ENCODE measurements at places on chromosomes 5 and 9.

DNA sequence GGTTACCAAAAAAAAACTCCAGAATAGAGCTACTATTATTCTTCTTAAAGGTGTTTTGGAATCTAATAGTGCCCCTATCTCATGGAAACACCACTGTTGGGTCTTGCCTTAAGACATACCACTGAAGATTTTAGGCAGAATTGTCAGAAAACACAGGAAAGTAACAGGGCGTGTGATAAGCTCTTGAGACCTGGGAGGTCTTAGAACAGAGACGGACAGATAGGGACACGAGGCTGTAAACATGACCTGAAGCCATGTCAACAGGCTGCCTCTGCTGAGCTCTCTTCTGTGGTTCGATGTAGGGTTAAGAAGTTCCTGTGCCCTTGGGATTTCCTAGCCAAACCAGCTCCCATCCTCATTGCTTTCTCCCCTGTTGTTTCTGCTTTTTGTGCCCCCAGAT is 69.3 kb downstream of the CTSL start:
- DNase-seq: no peak

DNA sequence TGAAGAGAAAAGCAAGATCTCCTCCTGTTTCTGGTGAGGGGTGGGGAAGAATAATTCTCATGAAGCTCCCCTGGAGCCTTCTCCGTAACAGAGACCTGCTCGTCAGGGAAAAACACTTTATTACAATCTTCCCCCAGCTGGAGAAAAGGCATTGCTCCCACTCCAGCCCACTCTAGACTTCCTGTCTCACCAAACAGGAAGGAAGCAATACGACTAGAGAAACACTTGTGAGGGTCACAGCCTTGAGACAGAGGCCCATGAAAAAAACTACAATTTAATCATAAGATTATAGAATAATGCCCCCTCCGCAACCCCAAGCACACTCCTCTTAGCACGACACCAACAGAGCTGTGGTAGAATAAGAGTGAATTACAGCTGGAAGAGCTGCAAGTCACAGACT is 197.2 kb upstream of the S1PR3 start:
- DNase-seq: no peak

GRCh38 chr5:126970517-126971017 is 59.8 kb downstream of the MARCHF3 start:
- DNase-seq: no peak

DNA sequence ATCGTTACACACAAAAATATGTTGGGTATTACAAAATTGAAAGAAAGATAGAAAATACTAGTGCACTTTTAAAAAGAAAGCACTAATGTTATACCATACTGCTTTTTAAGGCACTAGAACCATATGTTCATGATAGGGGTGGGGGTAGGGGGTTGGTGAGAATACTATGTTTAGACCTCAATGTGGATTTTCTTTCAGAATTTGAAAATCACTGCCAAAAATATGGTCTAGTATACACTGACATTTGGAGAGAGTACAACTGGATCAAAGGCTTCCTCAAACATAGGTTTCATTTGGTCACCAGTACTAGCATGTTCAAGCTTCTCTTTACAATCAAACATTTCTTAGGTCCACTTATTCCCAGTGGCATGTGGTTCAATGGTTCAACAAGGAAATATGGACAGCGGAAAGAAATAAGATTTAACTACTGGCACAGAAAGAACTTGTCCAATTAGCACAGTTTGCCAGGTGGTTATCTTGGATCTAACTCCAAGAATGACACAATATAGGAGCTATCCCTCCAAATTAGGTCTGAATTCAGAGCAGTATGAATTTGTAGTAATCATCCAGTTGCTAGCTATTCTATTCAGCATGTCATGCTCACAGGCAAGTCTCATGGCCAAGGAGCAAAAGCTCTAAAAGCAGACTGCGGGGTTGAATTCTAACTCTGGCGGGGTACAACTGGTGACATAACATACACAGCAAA is 139.3 kb downstream of the SLC24A2 start:
- no peak for DNase-seq

GRCh38 chr5:610011-610743 is 2.0 kb upstream of the CEP72 start:
- DNase-seq: no peak

DNA sequence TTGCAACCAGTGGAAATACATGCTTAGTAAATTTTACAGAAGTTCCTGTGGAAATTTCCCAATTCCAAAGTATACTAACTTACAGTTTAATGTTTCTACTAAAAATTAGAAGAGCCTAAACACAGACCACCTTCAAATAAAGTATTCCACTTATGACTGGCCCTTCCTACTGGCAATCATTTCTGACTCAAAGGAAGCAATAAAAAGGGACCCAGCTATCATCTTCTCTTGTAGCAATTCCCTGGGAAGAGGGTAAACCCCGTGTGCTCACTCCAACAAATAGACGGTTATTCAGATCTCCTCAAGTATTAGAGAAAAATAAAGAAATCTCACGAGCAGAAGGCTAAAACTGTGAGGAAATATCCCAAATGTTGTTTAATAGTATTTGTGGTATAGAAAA is 43.3 kb downstream of the GOLPH3 start:
- no peak for DNase-seq

DNA sequence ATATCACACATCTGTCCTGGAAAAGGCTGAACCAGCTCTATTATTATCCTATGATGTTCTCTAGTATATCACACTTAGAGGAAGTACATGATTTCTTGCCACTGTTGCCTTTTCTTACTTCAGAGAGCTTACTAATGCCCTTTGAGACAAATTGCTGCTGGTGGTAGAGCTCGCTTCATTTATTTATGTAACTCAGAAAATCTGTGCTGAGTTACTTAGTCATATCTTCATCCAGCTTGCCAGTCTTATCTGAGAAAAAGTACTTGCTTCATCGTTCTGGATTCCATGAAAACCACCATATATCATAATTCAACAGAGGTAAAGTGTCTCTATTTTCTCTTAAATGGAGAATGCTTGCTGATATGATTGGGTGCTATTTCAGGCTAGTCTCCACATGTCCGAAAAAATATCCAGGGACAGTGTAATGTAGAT is 26.6 kb downstream of the PTPDC1 start:
- no peak for DNase-seq

GRCh38 chr5:112795342-112795741 is 57.7 kb downstream of the APC start:
- no peak for DNase-seq

- no peak for DNase-seq
Measured at GRCh38 chr9:105157171-105157583, 87.3 kb upstream of the SLC44A1 start.

DNA sequence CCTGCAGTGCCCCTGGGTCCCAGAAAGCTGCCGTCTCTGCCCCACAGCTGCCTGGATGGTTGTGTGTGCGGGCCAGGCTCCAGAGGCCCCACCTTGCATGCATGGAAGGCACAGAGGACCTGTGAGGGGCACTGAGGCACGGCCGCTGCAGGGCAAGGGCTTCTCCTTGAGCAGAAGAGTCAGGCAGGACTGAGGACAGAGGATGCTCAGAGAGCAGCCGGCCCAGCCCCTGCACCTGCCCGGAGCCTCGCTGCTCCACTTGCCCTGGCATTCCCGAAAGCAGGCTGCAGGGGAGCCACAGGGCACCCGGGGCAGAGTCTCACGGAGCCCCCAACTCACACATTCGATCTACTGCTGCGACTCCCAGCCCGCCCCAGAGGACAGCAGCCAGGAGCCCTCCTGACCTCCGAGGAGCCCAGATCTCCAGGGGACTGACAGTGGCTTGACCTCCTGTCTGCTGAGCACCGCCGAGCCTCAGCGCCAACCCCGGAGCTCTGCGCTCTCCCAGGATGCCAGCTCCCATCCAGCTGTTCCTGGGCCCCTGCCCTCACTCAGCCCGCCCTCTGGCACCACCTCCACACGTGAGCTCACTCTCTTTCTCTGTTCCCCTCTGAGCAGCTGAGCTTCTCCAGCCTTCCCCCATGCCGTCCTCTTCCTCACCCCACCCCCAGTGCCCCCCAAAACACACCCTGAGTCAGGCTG is 95.0 kb downstream of the KCNT1 start:
- DNase-seq: no peak

GRCh38 chr5:78824831-78825281 is 160.3 kb downstream of the ARSB start:
- no peak for DNase-seq

GRCh38 chr5:148825716-148826052 is 727 bp upstream of the ADRB2 start:
- DNase-seq: no peak

DNA sequence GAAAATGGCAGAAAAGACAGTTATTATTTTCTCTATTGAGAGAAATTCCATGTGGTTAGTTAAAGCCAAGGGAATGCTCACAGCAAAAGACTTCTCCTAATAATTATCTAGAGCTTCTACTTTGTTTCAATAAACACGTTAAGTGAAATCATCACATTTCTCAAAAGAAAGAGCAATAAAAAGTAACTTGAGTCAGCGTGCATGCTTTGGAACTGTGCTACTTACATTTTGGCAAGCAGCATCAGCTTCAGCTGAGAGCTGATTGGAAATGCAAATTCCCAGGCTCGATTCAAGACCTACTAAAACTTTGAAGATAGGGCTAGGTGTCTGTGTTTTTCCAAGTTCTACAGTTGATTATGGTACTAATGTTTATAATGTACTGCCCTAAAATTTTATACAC is 132.1 kb downstream of the CDH18 start:
- no peak for DNase-seq

DNA sequence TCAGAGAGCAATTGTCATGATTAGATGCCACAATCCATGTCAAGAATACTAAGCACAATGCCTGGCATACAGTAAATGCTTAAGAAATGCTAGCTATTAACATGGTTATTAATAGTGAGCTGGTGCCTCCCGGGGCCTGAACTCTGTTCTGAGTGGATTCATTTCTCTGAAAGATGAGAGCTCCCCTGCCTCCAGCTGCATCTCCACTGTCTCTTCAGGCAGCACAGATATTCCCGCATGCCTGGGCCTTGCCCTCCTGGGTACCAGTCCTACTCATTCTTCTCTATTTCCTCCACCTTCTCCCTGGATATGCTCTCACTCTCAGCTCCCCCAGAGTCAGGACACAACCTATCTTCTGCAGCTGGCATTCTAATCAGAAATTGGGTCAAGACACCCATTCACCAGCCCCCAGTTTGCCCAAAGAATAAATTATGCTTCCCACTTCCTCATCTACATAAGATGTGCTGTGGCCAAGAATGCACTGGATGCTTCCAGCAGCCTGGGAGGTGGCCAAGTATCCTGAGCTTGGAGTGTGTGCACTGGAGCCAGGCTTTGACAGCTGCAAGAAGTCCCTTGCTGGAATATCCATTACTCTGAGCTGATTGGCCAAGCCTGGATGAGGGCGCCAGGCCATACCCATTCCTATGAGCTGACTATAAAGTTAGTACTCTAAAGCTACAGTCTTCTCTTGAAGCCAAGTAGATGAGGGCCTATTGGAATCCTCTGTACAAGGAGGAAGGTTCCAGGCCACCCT is 669.0 kb downstream of the ACTL7B start:
- no peak for DNase-seq

GRCh38 chr5:75481024-75481423 is 30.4 kb downstream of the CERT1 start:
- DNase-seq: no peak

DNA sequence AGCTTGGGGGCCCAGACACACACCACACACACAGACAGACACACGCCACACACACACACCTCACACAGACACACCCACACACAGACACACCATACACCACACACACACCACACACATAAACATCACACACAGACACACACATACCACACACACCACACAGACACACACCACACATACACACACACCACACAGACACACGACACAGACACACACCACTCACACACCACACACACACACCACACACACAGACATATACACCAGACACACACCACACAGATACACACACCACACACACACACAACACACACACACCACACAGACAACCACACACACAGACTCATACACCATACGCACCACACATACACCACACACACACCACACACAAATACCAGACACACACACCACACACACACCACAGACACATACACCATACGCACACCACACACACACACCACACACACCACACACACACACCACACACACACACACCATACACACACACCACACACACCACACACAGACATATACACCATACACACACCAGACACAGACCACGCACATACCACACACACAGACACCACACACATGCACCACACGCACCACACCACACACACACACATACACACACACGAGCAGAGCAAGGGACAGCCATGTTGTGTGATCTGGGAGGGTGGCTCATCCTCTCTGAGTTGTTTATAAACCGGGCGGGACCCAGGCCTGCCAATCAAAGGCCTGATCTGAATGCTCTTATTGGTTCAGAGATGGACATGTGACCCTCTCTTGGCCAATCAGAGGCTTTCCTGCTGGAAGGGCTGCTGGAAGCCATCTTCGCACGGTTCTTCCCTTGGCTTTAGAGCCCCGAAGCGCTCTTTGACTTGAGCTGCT is 148.3 kb downstream of the GAPVD1 start:
- peak; percentile 12 for DNase-seq

GRCh38 chr9:133991964-133992779 is at the start of gene VAV2:
Gene VAV2, minus strand, starts transcription at chr9:133992324. Its CDS starts 46 bp downstream, at chr9:133992278.
- DNase-seq: peak; percentile 73

DNA sequence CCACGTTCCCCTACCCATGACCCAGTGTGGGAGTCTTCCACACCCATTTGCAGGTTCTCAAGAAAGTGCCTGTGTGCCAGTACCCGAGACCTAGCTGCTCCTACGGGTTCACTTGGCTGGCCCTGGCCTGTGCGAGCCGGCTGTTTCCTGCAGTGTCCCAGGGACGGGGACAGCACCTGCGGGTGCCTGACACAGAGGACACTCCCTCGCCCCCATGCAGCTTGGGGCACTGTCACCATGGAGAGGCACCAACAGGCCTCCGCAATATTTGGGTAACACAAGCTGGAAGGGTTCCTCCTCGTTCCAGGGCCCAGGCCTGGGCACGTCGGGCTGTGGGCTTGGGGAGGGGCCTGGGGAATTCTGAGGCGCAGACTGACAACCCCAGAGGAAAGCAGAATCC is 41.4 kb downstream of the DUSP1 start:
- DNase-seq: no peak

GRCh38 chr5:107290780-107291398 is 379.8 kb downstream of the EFNA5 start:
- DNase-seq: no peak

DNA sequence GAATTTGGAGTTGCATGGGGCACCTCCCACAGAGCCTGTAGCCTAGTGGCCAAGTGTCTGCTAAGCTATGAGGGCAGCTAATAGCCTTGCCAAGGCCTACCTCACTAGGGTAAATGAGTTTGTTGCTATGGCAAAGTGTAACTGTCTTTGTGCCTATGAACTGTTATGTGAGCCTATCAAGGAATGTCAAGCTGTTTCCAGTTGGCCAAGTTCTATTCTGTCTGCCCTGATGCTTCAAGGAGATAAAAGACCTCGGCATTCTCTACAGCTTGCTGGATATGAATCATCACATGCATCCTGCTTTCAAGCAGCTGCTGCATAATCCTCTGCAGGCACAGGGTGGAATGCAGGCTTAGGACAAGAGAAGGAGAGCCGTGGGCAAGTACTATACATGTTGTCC is 69.8 kb upstream of the CCDC112 start:
- DNase-seq: no peak

GRCh38 chr9:125462861-125463291 is 201.2 kb downstream of the GAPVD1 start:
- DNase-seq: no peak

GRCh38 chr9:27800159-27800558 is 226.9 kb upstream of the C9orf72 start:
- DNase-seq: no peak

All from NCI-H526 (cell line).